ENCODE measurements at places on chromosomes 5 and 9. TPM values are rescaled to one million over a fixed set of nuclear protein-coding genes. Genes with fewer than 3 reads are reported as not detected.
A peak's percentile ranks its signal among the peaks of the same experiment; 100 is the strongest.

DNA sequence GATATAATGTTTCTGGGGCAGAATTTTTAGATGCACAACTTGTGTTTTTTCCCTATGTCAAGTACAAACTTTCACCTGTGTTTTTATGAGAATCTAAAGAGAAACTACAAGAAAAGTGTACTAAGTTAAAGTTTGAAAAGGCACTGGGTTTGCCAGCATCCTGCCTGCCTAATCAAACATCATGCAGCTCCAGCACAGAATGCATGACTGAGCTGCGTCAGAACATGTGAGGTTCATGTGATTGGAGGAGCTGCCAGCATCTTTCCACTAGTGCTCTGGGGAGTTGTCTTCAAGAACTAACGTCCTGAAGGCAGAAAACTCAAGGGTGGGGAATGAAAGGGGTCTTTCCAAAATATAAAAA is 46.1 kb upstream of the RIC1 start:
- DNase-seq: no peak

DNA sequence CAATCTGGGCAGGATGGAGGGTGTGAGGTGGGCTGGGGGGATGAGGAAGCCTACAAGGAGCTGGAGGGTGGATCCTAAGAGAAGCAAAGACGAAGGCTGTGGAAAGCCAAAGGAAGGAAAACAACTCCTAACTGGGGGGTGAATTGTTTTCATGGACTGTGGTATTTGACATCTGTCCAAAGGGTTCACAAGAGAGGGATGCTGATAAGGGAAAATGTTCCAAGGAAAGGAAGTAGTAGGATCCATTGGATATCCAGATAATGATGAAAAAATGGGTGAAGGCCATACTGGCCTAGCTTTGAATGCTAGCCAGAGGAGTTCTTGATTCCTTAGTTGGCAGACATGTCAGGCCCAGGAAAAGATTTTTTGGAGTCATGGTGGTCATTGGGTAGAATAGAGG is 51.8 kb upstream of the FOXI1 start:
- no peak for DNase-seq

DNA sequence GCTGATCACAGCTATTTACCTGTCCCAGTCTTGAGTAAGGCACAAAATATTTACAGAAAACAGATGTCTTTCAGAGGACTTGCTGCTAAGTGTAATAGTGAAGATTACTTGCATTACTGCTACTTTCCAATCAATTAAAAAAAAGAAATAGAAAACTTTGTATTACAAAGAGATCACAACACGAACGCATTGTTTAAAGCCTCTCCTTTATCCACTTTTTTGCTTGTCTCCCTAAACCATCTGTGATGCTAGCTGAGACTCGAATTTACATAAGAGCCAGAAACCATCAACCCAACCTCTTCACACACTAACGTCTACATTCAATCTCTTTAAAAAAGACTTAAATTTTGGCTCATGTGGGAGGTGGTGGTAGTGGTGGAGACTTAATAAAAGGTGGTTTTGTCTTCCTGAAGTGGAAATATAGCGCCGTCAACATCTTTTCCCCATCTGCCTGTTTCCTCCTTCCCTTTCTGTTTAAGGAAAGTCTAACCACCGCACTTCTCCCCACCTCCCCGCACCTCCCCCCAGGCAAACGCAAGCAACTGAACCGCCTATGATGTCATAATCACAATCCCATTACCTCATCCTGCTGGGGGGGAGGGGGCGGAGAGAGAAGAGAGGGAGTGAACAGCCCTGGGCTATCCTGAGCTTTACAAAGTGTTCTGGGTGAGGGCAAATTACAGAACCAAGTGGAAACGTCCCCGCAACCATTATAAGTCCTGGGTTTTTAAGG is 948 bp upstream of the FAM53C start:
- DNase-seq: peak; percentile 92

DNA sequence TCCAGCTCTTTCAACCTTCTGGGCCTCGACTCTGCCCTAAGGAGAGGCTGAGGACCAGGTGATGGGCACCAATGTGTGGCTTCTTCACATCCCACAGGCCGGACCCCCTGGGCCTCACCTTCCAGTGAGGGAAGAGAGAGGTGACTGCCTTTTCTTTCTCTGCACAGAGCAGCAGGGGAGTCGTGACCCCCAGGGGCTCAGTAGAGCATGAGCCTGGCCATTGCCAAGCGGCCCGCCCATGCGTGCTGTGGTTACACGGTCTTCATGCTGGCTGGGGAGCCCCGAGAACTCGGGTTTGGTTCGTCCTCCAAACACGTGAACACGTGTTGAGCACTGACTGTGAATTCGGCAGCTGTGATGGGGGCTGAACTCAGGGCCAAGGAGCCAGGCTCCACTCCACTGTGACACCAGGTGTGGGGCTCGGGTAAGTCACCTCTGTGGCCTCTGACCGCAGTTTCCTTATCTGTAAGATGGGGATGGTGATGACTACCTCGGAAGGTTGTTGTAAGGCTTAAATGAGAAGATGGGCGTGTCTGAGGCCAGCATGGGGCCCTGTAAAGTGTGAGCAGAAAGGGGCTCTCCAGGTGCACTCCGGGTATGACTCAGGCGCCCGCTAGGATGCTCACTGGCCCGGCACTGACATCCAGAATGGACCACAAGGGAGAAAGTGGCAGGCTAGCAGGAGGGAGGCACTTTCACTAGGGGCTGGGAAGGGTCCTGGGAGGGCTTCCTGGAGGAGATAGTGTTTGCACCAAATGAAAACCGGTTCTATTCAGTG is 13.4 kb upstream of the GRHPR start:
- peak; percentile 76 for DNase-seq

DNA sequence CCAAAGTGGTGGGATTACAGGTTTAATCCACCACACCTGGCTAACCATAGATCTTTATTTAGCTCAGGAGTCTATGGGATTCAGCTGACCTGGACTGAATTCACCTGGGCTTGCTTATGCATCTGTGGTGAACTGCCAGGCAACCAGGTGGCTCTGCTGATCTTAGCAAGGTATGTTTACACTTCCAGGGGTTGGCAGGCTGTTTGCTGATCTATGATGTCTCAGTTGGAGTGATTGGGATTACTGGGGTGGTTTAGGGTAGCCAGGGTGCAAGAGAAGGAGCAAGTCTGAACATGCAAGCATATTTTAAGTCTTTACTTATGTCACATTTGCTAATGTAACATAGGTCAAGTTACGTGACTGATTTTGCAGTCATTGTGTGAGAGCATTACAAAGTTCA is 63.6 kb upstream of the JAK2 start:
- no peak for DNase-seq

DNA sequence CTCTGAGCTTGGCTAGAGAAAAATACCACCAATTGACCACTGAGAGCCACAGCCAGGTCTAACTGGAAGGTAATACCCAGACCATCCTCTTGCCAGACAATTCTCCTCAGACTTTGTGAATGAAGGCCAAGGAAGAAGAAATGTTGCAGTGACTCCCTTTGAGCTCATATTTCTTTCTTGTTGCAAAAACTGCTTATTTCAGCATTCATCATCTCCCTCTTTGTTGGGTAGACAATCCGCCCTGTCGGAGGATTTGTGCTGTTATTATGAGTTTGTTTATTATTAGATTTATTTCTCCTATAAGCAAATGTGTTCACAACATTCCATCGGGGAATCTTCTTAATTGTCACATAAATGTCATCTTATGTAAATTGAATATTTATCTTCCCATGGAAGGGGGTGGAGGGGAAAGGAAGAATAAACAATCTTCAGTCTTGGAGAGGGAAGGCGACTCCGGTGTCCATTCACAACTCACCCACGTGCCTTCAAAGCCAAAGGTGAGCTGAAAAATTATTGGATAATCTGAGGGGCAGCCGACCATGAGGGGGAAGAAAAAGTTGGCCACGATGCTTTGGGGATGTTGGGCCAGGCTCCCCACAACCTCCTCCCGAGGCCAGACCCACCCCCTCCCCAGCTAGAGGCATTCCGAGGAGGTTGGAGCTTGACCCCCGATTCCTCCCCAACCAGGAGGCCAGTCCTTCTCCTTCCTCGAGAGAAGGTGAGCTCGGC is 1.8 kb upstream of the JADE2 start:
- no peak for DNase-seq

DNA sequence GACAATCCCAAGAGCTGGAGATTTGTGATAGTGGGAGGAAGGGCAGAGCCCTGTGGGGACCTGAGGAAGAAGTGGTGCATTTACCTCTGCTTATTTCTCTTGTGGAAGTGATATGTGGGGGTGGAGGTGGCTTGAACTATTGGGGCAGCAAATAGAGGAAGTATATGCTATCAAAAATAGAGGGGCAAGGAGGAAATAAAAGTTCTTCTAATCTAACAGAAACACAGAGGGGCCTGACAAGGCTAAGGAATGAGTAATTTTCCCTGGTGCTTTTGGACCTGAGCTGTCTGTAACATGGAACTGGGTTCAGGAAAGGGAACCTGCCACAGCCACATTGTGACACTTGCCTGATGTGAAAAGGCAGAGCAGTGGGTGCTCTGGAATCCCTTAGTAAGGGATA is 378.6 kb upstream of the KLF4 start:
- DNase-seq: no peak

- no peak for DNase-seq
Observed at GRCh38 chr9:106945727-106946660, 83.0 kb downstream of the ZNF462 start.

DNA sequence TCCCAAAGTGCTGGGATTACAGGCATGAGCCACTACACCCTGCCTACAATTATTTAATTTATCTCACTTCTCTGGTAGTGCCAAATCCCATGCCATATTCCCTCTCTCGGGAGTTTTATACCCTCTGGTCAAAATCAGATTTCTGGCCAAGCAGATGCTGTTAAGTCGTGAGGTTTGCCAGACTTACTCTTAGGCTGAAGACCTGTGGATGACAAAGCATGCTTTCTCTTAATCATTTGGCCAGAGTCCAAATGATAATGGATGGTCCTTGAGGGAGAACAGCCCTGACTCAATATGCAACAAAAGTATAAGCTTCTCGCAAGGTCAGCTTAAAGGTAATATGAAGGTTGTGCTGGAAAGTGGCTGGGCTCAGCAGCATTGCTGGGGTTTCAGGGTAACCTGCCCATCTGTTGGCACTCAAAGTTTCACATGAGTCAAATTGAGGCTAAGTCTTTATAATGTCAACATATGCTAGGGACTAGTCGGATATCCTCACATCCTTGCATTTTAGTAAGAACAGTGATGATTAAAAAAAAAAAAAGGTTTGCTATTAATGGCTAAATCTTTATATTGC is 280.1 kb downstream of the KIF4B start:
- no peak for DNase-seq

GRCh38 chr9:37897665-37898064 is 6.3 kb downstream of the SLC25A51 start:
- no peak for DNase-seq

DNA sequence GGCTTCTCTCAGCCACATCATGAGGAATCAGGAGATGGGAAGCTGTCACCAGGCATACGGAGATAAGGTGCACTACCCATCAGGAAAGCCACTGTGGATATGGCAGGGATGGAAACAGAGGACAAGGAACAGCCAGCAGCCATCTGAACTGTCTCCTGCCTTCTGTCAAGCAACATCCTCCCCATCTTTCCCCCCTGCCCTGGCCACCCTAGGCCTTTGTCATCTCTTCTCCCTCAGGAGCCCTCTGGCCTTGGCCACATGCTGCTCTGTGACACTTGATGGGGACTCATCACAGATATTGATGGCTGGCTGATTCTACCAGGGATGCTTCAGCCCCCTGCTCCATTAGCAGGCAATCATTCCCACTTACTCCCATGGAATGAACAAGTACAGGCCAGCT is 21.1 kb upstream of the MEIKIN start:
- DNase-seq: no peak

GRCh38 chr5:67548520-67549295 is 352.1 kb upstream of the CD180 start:
- no peak for DNase-seq

DNA sequence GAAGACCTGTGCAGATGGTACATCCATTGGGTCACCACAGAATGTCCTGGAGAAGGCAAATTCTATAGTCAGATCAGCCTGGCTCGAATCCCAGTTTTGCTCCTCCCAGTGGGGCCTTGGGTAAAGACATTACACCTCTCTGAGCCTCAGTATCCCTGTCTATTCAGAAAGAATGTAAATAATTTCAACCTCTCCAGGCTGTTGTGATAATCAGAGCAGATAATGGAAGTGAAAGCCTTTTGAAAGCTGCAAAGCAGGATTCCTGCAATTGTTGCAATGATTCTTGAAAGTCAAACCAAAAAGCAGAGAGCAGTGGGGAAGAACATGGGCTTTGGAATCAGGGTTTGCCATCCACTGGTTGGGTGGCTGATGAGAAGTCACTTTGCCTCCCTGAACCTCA is 63.2 kb downstream of the LHX2 start:
- DNase-seq: no peak

- no peak for DNase-seq
Observed at GRCh38 chr5:32639943-32640342, 54.6 kb downstream of the SUB1 start.

DNA sequence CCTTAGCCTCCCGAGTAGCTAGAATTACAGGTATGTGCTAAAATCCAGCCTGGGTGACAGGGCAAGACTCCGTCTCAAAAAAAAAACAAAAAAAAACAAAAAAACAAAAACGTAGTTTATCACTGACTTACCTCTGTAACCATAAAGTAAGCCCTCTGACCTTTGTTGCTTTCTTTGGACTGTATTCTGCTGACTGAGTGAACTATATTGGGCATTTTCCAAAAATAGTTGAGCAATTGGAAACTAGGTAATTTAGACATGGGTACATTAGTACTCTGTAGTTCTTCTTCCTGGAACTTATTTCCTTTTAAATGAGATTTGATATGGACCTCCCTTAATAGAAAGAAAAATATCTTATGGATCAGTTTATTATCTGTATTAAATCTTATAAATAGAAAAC is 66.6 kb downstream of the ANKHD1 start:
- no peak for DNase-seq

ANGPTL2 gene
- not detected for polyA plus RNA-seq

SHISAL2B gene
- not detected for polyA plus RNA-seq

ADAMTS19 gene
- polyA plus RNA-seq: not detected

LHX6 gene
- 12.0 TPM for polyA plus RNA-seq

ANKRD20A1 gene
- 2.5 TPM for polyA plus RNA-seq

NEUROG1 gene
- not detected for polyA plus RNA-seq

NUTM2F gene
- polyA plus RNA-seq: not detected

LCNL1 gene
- polyA plus RNA-seq: 0.11 TPM

GADD45G gene
- not detected for polyA plus RNA-seq

PCDHGB6 gene
- 0.07 TPM for polyA plus RNA-seq

Measured in K562 (cell line).